ENCODE measurements at places on chromosomes 13 and 19. TPM values are rescaled to one million over a fixed set of nuclear protein-coding genes. Genes with fewer than 3 reads are reported as not detected.

DNA sequence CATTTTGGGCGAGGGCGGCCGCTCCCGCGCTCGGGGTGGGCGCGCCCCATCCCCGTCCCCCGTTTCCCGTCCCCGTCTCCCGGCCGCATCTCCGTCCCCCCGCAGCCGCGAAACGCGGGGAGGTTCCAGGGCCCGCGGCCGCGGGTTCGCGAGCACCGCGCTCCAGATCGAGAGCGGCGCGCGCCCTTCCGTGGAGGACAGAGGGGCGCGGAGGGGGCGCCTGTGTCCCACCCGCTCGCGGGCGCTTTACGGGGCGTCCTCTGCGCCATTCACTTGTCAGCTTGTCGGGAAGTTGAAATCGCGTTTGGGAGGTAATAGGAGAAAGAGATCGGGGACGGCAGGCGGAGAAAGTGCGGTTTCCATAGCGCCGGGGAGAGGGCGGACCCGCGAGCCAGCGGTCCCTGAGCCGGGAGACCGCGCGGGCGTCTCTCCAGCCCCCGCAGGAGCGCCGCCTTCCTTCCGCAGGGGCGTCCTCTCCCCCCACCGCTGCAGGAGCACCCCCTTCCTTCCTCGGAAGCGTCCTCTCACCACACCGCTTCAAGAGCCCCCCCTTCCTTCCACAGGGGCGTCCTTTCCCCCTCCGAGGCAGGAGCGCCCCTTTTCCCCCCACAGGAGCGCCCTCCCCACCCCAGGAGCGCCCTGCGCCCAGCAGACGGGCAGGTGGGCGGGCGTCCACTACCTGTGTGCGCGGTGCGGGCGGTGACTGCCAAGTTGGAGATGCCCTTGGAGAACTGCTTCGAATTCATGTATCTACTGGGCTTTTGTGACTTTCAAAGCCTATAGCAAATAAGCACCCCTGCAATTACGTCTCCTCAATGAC is 962 bp upstream of the IRS2 start:
- peak overlapping the region; percentile 92 for H3K4me3 ChIP-seq
- peak overlapping the region; percentile 92 for H3K27ac ChIP-seq
- peak; percentile 63 for DNase-seq
- H3K27me3 ChIP-seq, result no peaks in the 10 kb centered on the region

DNA sequence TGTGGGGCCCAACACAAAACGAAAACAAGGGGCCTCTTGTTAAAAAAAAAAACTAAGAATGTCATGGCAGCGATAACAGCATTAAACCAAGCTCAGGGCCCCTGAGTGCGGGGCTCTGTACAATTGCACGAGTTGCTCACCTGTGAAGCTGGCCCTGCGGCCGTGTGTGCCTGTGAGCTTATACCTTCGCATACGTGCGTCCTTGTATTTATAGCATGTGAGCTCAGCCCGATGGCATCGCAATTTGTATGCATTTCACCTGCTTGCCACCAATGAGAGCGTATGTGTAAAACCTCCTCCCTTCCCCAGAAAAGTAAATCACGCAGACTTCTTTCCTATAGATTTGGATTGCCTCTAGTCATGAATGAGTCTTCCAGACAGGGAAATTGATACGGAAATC is 17.1 kb downstream of the HNRNPM start:
- peaks cover 69% of the 10 kb centered on the region for H3K4me1 ChIP-seq
- H3K36me3 ChIP-seq, result peaks cover 37% of the 10 kb centered on the region
- H3K27ac ChIP-seq, result peak overlapping the region; percentile 58
- peak overlapping the region; percentile 11 for H3K4me3 ChIP-seq
- DNase-seq, result no peak
- no peaks in the 10 kb centered on the region for H3K27me3 ChIP-seq

FLT1 gene
- total RNA-seq, result 38.6 TPM

DNA sequence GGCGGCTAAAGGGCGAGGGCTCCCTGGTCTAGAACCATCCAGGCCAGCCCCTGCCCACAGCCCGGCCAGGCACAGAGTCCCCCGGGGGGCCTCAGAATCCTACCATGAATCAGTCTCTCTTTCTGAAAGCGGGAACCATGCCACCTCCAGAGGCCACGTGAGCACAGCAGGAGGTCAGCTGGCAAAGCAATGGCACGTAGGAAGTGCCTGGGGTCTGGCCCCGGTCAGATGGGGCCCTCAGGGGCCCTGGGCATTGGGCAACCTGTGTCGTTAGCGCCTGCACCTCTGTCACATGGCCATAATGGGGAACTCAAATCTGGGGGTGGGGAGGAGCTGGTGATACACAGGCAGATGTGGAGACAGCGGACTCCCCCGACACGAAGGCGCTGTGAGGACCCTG is 8.8 kb downstream of the MFSD12 start:
- no peak overlapping the region for H3K27ac ChIP-seq
- H3K36me3 ChIP-seq, result no peaks in the 10 kb centered on the region
- H3K4me3 ChIP-seq, result no peak overlapping the region
- H3K4me1 ChIP-seq, result no peaks in the 10 kb centered on the region
- H3K27me3 ChIP-seq, result no peaks in the 10 kb centered on the region
- no peak for DNase-seq

GRCh38 chr19:31352782-31353651 is 3.8 kb upstream of the TSHZ3 start:
- H3K4me1 ChIP-seq, result peaks cover 9% of the 10 kb centered on the region
- no peak overlapping the region for H3K4me3 ChIP-seq
- peaks cover 37% of the 10 kb centered on the region for H3K27me3 ChIP-seq

GRCh38 chr19:48102870-48103751 is 7.5 kb downstream of the PLA2G4C start:
- peaks cover 13% of the 10 kb centered on the region for H3K4me1 ChIP-seq
- H3K4me3 ChIP-seq, result no peak overlapping the region
- DNase-seq, result no peak
- H3K27ac ChIP-seq, result no peak overlapping the region
- H3K27me3 ChIP-seq, result no peaks in the 10 kb centered on the region

ZNF649 gene
- total RNA-seq, result 6.0 TPM

- H3K4me3 ChIP-seq, result no peak overlapping the region
- DNase-seq, result no peak
- H3K27me3 ChIP-seq, result no peaks in the 10 kb centered on the region
- H3K27ac ChIP-seq, result no peak overlapping the region
- no peaks in the 10 kb centered on the region for H3K4me1 ChIP-seq
- H3K36me3 ChIP-seq, result no peaks in the 10 kb centered on the region
These were observed 16.3 kb upstream of the DOCK6 start for GRCh38 chr19:11278670-11279069.

NPAS1 gene
- not detected for total RNA-seq

- H3K36me3 ChIP-seq, result no peaks in the 10 kb centered on the region
- DNase-seq, result peak; percentile 8
- no peak overlapping the region for H3K27ac ChIP-seq
- H3K4me1 ChIP-seq, result no peaks in the 10 kb centered on the region
- no peaks in the 10 kb centered on the region for H3K27me3 ChIP-seq
- H3K4me3 ChIP-seq, result no peak overlapping the region
These were observed 213.6 kb downstream of the URI1 start for GRCh38 chr19:30155381-30156200.

Data from psoas muscle (tissue), 8 donors.